ENCODE measurements at places on chromosomes 4 and X. TPM values are rescaled to one million over a fixed set of nuclear protein-coding genes. Genes with fewer than 3 reads are reported as not detected.

RGN gene
- total RNA-seq, result not detected

SLC10A4 gene
- not detected for total RNA-seq

P2RY4 gene
- total RNA-seq, result 0.21 TPM

DNA sequence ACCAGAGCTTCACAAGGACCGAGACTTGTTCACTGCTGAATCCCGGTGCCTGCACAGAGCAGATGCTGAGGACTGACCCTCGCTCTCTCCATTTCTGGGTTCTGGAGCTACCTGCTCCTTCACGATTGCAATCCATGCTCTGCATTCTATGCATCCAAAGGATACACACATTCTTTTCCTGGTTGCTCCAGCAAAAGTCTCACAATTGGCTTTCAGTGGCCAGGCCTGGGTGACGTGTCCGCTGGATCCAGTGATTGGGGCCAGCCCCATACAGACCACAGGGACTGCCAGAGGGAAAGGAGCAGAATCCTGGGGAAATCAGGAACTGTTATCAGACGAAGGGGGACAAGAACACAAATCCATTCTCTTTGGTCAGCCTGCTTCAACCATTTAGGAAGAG lies 14.9 kb upstream of the CDKN2AIP start:
- no peak for DNase-seq

DNA sequence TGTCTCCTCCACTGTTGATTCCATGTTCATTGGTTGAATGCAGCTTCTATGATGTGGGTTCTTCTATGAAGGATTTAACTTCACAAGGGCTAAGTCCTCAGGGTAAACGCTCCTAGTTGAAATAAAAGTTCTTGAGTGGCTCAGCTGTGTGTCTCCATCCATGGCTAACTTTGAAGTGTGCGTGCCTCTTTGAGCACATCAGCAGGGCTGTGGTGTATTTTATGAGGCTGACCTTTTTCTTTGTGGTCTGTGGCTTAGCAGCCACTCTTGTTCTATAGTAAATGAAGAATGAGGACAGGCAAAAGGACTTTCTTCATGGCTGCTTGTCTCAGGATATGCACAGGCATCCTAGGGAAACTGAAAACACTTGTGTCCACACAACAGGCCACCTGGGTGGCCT lies 88.5 kb downstream of the KIT start:
- DNase-seq, result peak; percentile 54

- DNase-seq, result no peak
Measured at GRCh38 chr4:113528395-113528794, 233.1 kb downstream of the CAMK2D start.

GRCh38 chr4:81628489-81628888 lies 156.8 kb upstream of the RASGEF1B start:
- DNase-seq, result no peak

DNA sequence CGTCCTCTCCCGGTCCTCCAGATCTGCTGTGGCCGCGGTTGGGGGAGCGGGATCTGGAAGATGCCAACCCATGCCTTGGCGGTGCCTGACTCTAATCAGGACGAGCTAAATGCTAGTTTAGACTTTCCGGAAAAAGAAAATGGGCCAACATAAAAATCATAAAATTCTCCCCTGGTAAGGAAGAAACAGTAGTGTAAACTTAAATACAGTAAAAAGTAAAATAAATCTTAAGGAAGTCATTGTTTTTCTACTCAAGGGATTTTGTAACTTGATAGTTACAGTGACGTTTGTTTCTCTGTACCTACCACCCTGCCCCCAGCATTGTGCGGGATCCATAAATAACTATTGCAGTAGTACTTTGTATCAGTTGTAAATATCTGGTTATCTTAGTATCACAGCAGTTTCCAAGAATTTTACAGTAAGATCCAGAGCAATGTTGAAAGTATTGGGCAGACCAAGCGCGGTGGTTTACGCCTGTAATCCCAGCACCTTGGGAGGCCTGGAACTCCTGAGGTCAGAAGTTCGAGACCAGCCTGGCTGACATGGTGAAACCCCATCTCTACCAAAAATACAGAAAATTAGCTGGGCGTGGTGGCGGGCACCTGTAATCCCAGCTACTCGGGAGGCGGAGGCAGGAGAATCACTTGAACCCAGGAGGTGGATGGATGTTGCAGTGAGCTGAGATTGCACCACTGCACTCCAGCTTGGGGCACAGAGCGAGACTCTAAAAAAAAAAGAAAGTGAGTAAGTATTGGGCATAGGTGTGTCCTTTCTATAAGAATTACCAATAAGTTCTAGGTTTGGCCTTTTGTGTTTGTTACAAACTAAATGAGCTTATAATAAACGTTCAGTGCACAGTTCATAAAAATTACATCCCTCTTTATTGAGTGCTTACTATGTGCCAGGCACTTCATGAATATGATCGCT lies 1.0 kb upstream of the PLA2G12A start:
- no peak for DNase-seq

- no peak for DNase-seq
Measured at GRCh38 chr4:139461022-139461628, 7.2 kb downstream of the RAB33B start.

DNA sequence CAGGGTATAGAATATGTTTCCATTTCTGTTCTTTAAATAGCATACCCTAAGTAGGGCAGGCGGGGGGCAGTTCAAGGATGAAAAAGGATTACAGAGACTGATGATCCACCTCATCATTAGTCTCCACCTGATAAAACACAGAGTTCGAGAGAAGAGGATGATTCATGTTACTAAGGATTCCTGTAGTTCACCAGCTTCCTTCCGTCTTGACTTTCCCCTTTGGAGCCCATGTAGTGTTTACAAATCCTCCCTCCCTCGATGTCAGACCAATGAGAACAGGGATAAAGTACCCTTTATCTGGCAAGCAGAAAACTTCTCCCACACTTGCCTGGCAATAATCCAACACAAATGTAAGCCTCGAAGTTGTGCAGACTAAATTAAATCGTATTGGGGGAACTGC lies 526.3 kb upstream of the FAM241A start:
- DNase-seq, result no peak

GRCh38 chrX:69036674-69037573 lies 128.3 kb downstream of the PJA1 start:
- no peak for DNase-seq

Data from activated CD8-positive, alpha-beta T cell treated with anti-CD3 and anti-CD28 coated beads, Interleukin-2, amount 10 ng/mL, durations not matched to agents 7 days and 5 days (primary cell).